ENCODE measurements at places on chromosomes 1 and 21.

DNA sequence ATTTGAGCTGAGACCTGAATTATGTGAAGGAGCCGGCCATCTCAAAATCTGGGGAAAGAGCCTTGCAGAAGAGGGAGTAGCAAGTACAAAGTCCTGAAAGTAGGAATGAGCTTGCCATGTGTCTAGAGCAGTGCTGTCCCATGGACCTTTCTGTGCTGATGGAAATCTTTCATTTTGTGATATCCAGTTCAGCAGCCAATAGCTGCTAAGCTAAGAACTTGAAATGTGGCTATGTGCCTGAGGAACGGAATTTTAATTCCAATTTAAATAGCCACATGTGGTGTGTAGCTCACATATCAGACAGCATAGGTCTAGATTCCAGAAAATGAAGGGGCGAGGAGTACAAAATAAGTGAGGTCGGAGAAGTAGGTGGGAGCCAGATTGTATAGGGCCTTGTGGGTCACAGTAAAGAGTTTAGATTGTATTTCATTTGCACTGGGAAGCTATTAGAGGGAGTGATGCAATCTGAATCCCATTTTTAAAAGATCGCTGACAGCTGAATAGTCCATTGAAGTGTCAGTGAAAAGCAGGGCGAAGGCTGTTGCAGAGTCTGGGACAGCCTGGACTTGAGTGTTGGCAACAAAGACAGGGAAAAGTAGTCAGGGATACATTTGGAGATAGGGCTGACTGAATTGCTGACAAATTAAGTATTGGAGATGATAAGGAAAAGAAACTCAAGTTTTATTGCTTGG, 80.3 kb downstream of the TMEM200B start:
- DNase-seq: no peak

GRCh38 chr1:224113918-224114786, at the start of gene FBXO28:
TSS of gene FBXO28 (plus strand) at chr1:224114111. CDS start at chr1:224114130, 19 bp downstream.
- peak; percentile 96 for DNase-seq

DNA sequence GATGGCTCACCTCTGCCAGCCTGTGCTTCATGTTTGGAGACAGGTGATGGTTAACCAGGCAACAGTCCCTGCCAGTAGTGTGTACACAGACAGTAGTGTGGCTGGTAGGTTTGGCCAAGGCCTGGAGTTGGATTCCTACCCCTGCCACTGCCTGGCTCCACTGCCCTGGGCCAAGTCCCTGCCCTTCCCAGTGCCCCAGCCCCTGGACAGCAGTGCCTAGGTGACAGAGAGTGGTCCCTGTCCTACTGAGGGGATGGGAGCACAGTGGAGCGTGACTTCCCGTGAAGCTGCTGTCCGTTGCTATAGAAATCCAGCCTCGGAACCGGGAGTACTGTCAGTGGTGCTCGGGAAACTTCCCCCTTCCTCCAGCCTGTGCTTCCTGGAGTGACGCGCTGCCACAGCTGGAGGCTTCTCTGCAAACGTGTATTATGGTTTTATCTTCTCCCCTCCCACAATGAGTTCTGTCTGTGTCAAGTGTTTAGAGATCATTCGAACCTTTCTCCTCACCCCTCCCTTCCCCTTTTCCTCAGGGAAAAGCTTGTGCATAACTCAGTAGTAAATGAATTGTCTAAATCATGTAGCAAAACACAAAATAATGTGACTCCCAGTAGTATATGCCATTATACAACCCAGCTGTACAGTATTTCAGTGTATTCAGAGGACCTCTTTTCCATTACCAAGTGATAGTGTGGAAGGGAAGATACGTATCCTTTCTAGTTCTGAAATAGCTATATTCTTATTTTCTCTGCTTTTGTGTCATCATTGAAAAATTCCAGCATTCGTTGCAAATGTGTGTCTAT, 73.4 kb downstream of the GALNT2 start:
- DNase-seq: no peak

GRCh38 chr1:57824535-57824934, 400.7 kb upstream of the DAB1 start:
- DNase-seq: no peak

DNA sequence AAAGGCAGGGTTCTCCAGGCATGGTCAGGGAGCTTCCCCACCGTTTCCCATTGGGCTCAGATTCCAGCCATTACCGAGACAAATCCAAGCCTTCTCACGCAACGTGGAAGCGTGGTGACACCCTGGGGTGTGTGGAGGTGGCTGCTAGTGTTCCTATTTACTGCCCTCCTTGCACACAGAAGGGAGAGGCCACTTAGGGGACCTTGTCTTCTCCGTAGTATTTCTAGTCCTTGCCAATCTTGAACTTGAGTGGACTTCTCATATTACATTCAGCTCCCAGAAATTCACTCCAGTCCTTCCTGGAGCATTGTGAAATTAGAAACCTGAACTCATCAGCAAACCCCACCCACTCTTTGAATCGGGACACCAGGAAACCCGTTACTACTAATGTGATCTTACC, 131.6 kb downstream of the AJAP1 start:
- DNase-seq: no peak

DNA sequence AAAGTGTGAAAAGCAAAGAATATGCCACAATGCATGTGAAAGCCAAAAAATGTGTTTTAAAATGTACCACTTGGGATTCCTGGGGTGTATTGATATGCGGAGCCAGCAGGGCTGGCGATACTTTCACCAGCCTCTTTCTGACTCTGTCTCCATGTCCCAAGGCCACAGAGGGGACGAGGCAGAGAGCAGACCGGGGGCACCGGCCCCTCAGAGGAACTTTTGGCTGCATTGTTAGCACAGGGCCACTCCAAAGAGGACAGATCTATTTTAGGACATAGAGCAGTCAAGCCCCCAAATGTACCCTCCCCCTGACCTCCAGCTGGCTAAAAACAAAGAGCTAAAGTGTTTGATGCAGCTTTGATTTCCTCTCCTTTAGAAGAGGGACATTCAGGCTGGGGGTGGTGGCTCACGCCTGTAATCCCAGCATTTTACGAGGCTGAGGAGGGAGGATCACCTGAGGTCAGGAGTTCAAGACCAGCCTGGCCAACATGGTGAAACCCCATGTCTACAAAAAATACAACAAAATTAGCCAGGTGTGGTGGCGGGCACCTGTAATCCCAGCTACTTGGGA, 25.6 kb upstream of the ZNF436 start:
- DNase-seq: no peak

GRCh38 chr21:42533306-42533962, 19.8 kb downstream of the SLC37A1 start:
- peak; percentile 11 for DNase-seq

GRCh38 chr1:107277022-107277421, 136.2 kb downstream of the NTNG1 start:
- peak; percentile 53 for DNase-seq

GRCh38 chr1:47713333-47713953, 275.6 kb downstream of the FOXD2 start:
- no peak for DNase-seq

DNA sequence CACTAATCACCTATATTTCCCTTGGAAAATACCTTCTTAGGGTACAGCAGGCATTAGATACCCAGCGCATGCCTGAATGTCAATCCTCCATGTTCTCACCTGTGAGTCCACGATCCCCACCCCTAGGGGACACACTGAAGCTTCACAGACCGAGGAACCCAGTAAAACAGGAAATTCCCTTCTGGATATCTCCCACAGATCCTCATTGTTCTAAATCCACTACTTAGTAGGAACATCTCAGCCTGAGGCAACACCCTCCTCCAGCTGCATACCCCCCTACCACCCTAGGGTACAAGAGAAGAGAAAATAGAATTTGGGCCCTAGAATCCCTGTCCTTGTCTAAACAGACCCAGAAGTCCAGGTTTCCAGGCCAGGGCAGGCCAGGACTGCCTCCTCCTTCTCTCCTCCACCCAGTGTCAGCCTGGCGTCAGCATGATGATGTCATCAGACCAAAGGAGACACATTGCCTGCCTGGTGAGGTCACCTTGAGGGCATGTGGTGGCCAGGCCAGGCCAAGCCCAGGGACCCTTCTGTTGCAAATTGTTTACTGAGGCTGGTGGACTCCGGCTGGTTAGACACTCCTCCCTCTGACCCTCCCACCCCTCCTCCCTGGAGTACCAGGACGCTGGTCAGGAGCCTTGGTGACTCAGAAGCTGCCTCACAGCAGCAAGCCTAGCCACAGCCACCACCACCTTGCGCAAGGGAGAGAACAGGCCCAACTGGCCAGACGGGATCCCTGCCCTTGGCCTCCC, 6.2 kb downstream of the NECTIN4 start:
- DNase-seq: no peak

DNA sequence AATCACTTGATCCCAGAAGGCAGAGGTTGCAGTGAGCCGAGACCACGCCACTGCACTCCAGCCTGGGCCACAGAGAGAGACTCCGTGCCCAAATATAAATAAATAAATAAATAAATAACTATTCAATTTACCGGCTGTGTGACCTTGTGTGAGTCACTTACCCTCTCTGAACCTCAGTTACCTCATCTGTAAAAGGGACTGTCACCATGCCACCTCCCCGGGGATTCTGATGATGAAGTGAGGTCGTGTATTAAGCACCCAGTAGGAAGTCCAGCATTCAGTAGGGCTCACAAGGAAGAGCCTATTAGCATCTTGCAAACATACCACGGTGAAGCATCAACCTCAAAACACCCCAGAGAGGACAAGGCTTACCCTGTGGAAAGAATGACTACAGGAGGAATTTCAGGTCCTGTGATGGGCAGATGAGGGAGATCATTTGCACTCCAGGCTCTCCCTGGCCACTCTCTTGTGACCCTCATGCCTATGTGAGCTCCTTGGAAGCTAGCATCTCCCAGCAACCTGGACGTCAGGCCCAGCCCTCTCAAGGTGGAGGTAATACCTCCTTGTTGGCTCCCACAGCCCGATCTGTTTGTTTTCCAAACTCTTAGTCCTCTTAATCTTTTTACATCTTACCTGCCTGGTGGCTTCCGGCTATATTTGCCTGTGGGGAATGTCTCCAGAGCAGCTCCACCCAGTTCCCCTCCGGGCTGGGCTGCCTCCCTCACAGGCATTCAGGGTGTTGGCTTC, 7.6 kb upstream of the C1QA start:
- DNase-seq: no peak

DNA sequence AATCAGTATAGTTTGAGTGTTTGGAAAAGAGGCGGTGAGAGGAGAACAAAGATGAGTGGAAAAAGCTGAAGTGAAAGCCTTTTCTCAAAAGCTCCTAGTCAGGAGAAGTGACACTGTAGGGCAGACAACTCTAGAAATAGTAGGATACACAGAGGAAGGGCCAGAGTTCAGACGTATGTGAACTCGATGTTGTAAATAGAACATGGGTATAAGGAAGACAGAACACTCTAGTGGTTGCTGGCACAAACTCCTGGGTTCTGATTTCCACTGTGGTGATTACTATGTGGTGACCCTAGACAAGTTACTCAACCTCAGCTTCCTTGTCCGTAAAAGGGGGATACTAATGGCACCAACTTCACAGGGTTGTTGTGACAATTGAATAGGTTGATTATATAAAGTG, 30.2 kb upstream of the MGST3 start:
- peak; percentile 16 for DNase-seq

DNA sequence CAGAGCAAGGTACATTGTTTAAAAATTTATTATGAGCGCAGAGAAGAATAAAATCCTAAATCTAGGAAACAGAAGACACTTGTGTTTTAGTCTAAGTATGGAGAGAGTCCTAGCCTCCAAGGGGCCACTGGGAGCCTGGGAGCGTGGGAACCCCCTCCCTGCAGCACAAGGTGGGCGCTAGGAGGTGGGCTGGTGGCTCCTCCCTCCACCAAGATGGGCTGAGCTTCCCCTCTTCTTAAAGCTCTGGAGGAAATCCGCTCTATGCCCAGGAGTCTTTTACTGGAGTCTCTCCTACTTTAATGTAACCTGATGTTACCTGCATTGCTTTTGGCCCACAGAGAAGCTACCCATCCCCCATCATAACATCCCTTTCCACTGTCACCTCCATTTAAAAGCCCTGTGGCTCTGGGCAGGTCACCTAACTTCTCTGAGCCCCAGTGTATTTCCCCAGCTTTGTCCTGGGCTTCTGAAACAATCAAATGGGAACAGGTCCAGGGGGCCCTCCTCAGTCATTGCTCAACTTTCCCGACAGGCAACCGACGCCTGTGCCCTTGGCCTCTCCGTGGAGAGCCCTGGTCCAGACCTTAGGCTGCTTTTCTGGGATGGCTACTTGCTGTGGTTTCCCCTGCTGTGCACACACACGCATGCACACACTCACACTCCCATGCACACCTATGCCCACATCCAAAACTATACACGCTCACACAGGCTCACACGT, 181.5 kb downstream of the NPHP4 start:
- DNase-seq: no peak

- DNase-seq: peak; percentile 34
Measured at GRCh38 chr1:85146972-85147359, 53.9 kb downstream of the SYDE2 start.

DNA sequence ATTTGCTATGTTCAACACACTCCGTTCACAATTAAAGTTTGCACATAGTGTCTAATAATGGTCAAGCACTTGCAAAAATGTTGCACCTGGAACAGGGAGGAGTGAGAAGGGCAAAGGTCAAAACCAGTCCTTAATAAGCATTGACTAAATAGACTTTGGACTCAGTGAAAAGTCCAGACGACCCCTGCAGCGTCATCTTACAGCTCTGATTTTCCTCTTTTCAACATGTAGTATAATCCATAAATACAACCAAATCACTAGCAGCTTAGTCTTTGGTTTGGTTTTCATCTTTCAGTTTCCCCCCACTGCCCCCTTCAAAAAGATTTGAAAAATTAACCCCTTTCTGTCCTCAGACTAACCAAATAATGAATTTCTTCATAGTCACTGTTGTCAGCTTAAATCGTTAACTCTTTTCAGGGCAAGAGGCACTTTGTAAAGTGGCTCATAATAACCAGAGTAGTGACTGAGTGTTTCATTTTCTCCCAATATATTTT, 290.3 kb downstream of the PTPRC start:
- DNase-seq: no peak

- no peak for DNase-seq
Measured at GRCh38 chr1:31479811-31480210, 66.8 kb downstream of the SERINC2 start.

GRCh38 chr1:213444224-213444623, 393.2 kb downstream of the RPS6KC1 start:
- DNase-seq: no peak

GRCh38 chr1:182374101-182374834, 17.3 kb downstream of the GLUL start:
- DNase-seq: no peak

DNA sequence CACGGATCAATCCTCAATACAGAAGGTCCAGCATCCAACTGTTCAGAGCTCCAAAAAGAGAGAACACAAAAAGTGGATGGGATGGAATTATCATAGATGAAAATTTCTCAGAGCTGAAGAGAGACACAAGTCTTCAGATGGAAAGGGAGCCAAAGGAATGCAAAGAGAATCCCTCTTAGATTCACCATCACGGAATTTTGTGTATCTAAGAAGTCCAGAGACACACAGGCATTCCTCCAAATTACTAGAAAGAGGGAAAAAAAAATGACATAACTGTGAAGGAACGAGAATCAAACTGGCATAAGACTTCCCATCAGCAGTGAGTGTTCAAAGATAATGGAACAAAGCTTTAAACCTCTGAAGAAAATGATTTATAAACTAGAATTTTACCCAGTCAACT, 101.2 kb downstream of the ZSCAN20 start:
- no peak for DNase-seq

DNA sequence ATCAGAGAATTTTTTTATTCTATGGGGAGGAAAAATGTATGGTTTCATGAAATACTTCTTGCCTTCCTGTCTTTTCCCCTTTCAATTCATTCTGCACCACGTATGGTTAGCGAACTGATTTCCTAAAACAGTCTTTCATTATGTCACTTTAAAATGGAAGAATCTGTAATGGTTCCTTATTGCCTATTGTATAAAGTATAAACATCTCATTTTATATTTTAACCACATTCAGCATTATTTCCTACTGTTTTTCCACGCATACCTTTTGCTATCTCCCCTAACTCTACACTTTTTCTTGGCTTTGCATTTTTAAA, 232.3 kb upstream of the B3GALT2 start:
- no peak for DNase-seq

Data from NAMALWA (cell line).